ENCODE measurements at places on chromosomes 4 and X.

GRCh38 chr4:107863850-107864371 is 39.2 kb downstream of the SGMS2 start:
- no peak overlapping the region for H3K4me3 ChIP-seq
- H3K36me3 ChIP-seq, result no peaks in the 10 kb centered on the region
- H3K27ac ChIP-seq, result no peak overlapping the region
- no peak for DNase-seq

DNA sequence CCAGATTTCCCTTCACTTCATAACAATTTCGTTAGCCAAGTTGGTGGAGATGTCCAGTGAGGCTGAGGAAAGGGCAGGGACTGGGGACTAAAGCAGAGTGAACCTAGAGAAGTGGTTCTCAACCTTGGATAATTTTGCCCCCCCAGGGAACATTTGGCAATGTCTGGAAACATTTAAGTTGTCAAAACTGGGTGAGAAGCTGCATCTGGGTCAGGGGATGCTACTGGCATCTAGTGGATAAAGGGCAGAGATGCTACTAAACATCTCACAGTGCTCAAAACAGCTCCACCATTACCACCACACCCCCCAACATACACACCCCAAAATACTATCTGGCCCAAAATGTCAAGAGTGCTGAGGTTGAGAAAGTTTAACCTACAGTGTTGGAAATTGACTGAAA is 32.0 kb upstream of the FGF16 start:
- no peak for DNase-seq
- no peaks in the 10 kb centered on the region for H3K36me3 ChIP-seq
- no peaks in the 10 kb centered on the region for H3K27me3 ChIP-seq
- no peak overlapping the region for H3K4me3 ChIP-seq
- no peak overlapping the region for H3K27ac ChIP-seq
- H3K4me1 ChIP-seq, result no peaks in the 10 kb centered on the region

DNA sequence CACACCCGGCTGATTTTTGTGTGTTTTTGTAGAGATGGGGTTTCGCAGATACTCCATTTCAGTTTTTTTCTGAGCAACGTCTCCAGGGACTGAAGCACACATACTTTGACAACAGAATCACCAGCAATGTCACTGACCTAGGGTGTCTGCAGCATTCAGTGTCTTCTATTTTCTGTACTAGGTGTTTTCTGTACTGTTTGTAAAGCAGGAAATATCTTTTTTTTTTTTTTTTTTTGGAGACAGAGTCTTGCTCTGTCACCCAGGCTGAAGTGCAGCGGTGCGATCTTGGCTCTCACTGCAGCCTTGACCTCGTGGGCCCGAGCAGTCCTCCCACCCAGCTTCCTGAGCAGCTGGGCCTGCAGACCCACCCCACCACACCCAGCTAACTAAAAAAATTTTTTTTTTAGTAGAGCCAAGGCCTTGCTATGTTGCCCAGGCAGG is 8.9 kb downstream of the ADD1 start:
- no peak for DNase-seq
- H3K27ac ChIP-seq, result no peak overlapping the region
- H3K4me1 ChIP-seq, result no peaks in the 10 kb centered on the region

GRCh38 chr4:80049402-80049801 is 23.6 kb downstream of the ANTXR2 start:
- H3K27me3 ChIP-seq, result no peaks in the 10 kb centered on the region
- no peaks in the 10 kb centered on the region for H3K36me3 ChIP-seq
- DNase-seq, result no peak

GRCh38 chr4:92304121-92304520 is 355 bp downstream of the GRID2 start:
- no peaks in the 10 kb centered on the region for H3K27me3 ChIP-seq
- H3K27ac ChIP-seq, result no peak overlapping the region
- H3K36me3 ChIP-seq, result no peaks in the 10 kb centered on the region

- no peak overlapping the region for H3K27ac ChIP-seq
- DNase-seq, result no peak
- H3K27me3 ChIP-seq, result no peaks in the 10 kb centered on the region
- no peak overlapping the region for H3K4me3 ChIP-seq
Observed at GRCh38 chr4:86928400-86929255, 6.2 kb upstream of the AFF1 start.

GRCh38 chr4:76597423-76597979 is 162.5 kb downstream of the SHROOM3 start:
- H3K4me3 ChIP-seq, result no peak overlapping the region
- no peak overlapping the region for H3K27ac ChIP-seq
- H3K4me1 ChIP-seq, result 0 out of 2 replicates have a peak, but pooled peaks cover 2% of the 10 kb centered on the region
- H3K36me3 ChIP-seq, result no peaks in the 10 kb centered on the region

DNA sequence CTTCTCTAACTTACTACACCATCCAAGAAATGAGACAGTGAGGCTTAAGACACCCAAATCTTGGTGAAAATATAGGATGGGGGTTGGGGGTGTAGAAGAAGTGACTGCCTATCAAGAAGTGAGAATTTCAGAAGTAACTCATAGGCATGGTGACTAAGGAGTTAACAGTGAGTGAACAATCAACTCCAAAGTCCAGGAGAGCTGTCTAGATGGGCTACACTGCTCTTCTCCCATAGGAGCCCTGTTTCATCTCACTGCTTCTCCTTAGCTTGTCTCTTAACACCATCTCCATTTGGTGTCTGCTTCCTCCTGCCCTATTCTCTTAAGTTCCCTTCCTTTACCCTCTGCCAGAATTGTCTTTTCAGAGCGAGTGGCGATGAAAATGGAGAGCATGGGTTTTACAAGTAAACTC is 22.7 kb downstream of the FABP2 start:
- DNase-seq, result no peak
- H3K36me3 ChIP-seq, result no peaks in the 10 kb centered on the region
- H3K27me3 ChIP-seq, result no peaks in the 10 kb centered on the region
- H3K4me1 ChIP-seq, result peaks cover 6% of the 10 kb centered on the region
- H3K4me3 ChIP-seq, result peak overlapping the region; percentile 85

- no peak overlapping the region for H3K27ac ChIP-seq
- peaks cover 2% of the 10 kb centered on the region for H3K4me1 ChIP-seq
- H3K36me3 ChIP-seq, result 0 out of 2 replicates have a peak, but pooled peaks cover 3% of the 10 kb centered on the region
- no peak overlapping the region for H3K4me3 ChIP-seq
Observed at GRCh38 chr4:77872723-77873445, 10.3 kb downstream of the MRPL1 start.

DNA sequence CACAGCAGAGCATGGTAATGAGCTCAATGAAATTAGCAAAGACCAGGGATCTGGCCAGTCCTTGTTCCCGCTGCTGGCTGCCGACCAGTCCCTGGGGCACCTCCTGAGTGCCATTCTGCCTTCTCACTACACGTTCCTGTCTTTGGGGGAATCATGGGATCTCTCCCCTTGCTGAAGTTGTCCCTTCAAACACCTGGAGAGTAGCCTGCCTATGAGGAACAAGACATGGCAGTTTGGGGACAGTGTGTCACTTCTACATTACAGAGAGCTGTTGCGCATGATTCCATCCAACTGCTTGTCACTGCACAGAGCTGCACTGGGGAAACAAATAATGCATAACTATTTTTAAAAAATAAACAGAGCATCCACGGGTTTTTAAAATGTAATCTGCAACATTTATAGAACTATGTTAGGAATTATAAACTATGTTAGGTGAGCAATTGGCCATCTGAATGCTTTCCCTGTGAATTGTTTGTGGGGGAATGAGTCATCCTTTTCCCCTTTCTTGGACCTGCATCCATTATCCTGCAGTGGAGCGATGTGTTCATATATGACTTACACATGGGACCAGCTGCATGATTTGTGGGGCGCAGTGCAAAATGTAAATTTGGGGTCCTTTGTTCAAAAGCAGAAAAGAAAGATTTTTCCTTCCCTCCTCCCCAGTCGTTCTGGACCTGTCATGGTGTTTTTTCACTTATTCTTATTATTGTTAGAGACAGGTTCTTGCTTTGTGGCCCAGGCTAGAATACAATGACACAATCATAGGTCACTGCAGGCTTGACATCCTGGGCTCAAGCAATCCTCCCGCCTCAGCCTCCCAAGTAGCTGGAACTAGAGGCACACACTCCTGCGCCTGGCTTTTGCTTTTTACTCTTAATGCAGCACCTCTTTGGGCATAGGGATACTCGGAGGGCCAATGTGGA is 115.0 kb upstream of the TBL1X start:
- H3K4me3 ChIP-seq, result no peak overlapping the region
- DNase-seq, result no peak
- H3K27ac ChIP-seq, result no peak overlapping the region

GRCh38 chrX:124605511-124605910 is 259.1 kb downstream of the SH2D1A start:
- no peak overlapping the region for H3K4me3 ChIP-seq
- H3K36me3 ChIP-seq, result no peaks in the 10 kb centered on the region
- no peaks in the 10 kb centered on the region for H3K27me3 ChIP-seq
- no peak for DNase-seq
- no peak overlapping the region for H3K27ac ChIP-seq

DNA sequence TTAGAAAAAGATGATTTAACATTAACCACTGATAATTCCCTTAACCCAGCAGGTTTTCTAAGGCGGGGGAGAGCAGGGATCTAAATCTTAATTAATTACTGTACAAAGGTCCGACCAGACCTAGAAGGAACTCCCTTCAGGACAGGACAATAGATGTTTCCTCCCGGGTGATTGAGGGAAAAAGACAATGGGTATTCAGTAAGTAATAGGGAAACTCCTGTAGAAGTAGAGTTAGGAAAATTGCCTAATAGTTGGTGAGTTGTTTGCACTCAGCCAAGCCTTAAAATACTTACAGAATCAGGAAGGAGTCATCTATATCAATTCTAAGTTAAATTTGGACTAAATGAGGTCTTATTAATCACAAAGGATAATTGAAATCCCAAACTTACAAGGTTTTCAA is 5.8 kb upstream of the SRD5A3 start:
- H3K4me3 ChIP-seq, result no peak overlapping the region
- DNase-seq, result no peak
- H3K36me3 ChIP-seq, result no peaks in the 10 kb centered on the region
- H3K27me3 ChIP-seq, result no peaks in the 10 kb centered on the region
- H3K4me1 ChIP-seq, result no peaks in the 10 kb centered on the region

GRCh38 chr4:15344041-15344440 is 83.8 kb upstream of the C1QTNF7 start:
- no peaks in the 10 kb centered on the region for H3K36me3 ChIP-seq
- no peak overlapping the region for H3K4me3 ChIP-seq
- DNase-seq, result no peak
- no peaks in the 10 kb centered on the region for H3K27me3 ChIP-seq

- peak overlapping the region; percentile 50 for H3K4me3 ChIP-seq
- H3K27ac ChIP-seq, result no peak overlapping the region
- H3K36me3 ChIP-seq, result no peaks in the 10 kb centered on the region
- peaks cover 3% of the 10 kb centered on the region for H3K4me1 ChIP-seq
- DNase-seq, result peak; percentile 48
Observed at GRCh38 chrX:120309873-120310705, 1.2 kb downstream of the TMEM255A start.

Data from H1 (cell line).